Melanocyte of skin (primary cell): ENCODE measurements at places on chromosomes 5 and 9. TPM values are rescaled to one million over a fixed set of nuclear protein-coding genes. Genes with fewer than 3 reads are reported as not detected.

Gene GKAP1
- 0.34 and 0.36 TPM in 2 replicates for total RNA-seq

Gene CCDC107
- 11.4 and 17.1 TPM in 2 replicates for total RNA-seq

Gene INSL6
- not detected in 2 replicates for total RNA-seq

Gene MAMDC4
- total RNA-seq, result 0.67 and 0.77 TPM in 2 replicates

Gene MTAP
- total RNA-seq, result 32.0 and 74.1 TPM in 2 replicates

Gene CKMT2
- total RNA-seq, result 1.1 TPM in 1 of 2 replicates, not detected in the other
